Smooth muscle cell of the pulmonary artery (primary cell): ENCODE measurements at places on chromosomes 2 and 18. TPM values are rescaled to one million over a fixed set of nuclear protein-coding genes. Genes with fewer than 3 reads are reported as not detected.

CEP192 gene
- 20.4 and 26.2 TPM in 2 replicates for total RNA-seq

ERICH2 gene
- 0.39 and 0.76 TPM in 2 replicates for total RNA-seq

ADGRF3 gene
- total RNA-seq: 0.20 and 0.26 TPM in 2 replicates

ASXL3 gene
- under 0.01 and 0.78 TPM in 2 replicates for total RNA-seq

PKDCC gene
- total RNA-seq: 17.4 and 86.0 TPM in 2 replicates

MYO1B gene
- 99.9 and 246 TPM in 2 replicates for total RNA-seq

DSC2 gene
- 0.07 TPM in 2 replicates for total RNA-seq

SLC4A5 gene
- 0.13 and 0.30 TPM in 2 replicates for total RNA-seq

PLGLB1 gene
- total RNA-seq: 0.33 and 0.40 TPM in 2 replicates

CD226 gene
- 0.46 and 0.69 TPM in 2 replicates for total RNA-seq

ANO7 gene
- total RNA-seq: 1.0 and 1.7 TPM in 2 replicates

CXCR2 gene
- not detected in 2 replicates for total RNA-seq

ADNP2 gene
- 14.7 and 15.1 TPM in 2 replicates for total RNA-seq

FAHD2A gene
- 19.4 and 26.5 TPM in 2 replicates for total RNA-seq

HOXD11 gene
- not detected in 2 replicates for total RNA-seq

TRIM43 gene
- total RNA-seq: not detected in 2 replicates

NT5C1B gene
- not detected in 2 replicates for total RNA-seq

DSG1 gene
- total RNA-seq: not detected in 2 replicates

FAM228B gene
- 8.3 and 9.0 TPM in 2 replicates for total RNA-seq

FARSB gene
- total RNA-seq: 10.7 and 13.3 TPM in 2 replicates

UGT1A10 gene
- total RNA-seq: 0.10 and 0.13 TPM in 2 replicates

PLA2R1 gene
- 23.3 and 33.7 TPM in 2 replicates for total RNA-seq

ERFE gene
- total RNA-seq: 0.56 and 4.8 TPM in 2 replicates

RELCH gene
- 38.4 and 45.0 TPM in 2 replicates for total RNA-seq

CABYR gene
- total RNA-seq: 3.3 and 5.7 TPM in 2 replicates

SERPINB2 gene
- total RNA-seq: 0.50 and 14.4 TPM in 2 replicates

IL36G gene
- not detected in 2 replicates for total RNA-seq

SLC20A1 gene
- 139 and 319 TPM in 2 replicates for total RNA-seq

ATP5MC3 gene
- total RNA-seq: 62.0 and 76.2 TPM in 2 replicates

TXNDC2 gene
- not detected in 2 replicates for total RNA-seq

SLC23A3 gene
- total RNA-seq: 2.9 and 8.1 TPM in 2 replicates

POTEJ gene
- not detected in 2 replicates for total RNA-seq

RAB6C gene
- not detected in 2 replicates for total RNA-seq

ASPRV1 gene
- total RNA-seq: 0.33 and 0.46 TPM in 2 replicates

KCNJ3 gene
- 0.07 TPM in 1 of 2 replicates, not detected in the other for total RNA-seq

SP5 gene
- not detected in 2 replicates for total RNA-seq

YIPF4 gene
- total RNA-seq: 29.1 and 31.7 TPM in 2 replicates

ATP5F1A gene
- total RNA-seq: 465 and 549 TPM in 2 replicates

SLC38A11 gene
- 0.13 and 0.83 TPM in 2 replicates for total RNA-seq
